ENCODE measurements at places on chromosomes 2 and 18.

- no peak for DNase-seq
Measured at GRCh38 chr2:223723954-223724411, 113.4 kb downstream of the AP1S3 start.

DNA sequence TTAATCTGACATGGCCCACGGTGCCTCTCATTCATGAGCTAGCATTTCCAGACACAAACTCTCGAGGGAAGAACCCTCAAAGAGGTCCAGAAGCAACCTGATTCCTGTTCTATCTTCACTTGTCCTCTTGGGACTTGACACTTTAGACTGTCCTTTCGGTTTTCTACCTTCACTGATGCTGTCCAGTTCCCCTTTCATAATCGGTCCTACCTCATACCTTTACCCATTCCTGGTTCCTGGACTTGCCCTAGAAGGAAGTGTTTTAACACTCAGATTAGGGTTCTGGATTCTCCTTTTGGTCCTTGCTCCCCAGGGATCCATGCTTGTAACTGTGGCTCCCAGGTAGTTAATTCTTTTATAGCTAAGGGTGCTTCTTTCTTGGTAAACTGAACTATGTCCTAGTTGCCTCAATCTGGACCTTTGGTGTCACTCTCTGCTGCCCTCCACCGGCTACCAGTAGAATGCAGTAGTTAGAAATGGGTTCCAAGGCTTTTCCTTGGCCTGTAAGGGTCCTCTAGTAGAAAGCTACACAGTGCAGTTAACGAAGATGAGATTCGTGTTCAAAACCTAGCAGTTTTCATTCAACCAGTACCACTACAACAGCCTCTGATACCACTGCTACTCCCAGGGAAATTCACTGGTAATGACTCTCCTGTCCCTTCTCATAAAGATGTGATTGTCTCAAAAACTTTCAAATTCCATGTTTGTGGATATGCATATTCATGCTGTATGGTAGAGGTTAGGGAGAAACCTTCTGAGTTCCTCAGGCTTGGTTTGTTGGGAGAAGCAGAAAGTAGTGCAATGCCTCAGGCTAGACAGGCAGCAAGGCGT is 178.1 kb upstream of the CYP26B1 start:
- DNase-seq = no peak

- DNase-seq = no peak
Measured at GRCh38 chr2:118403658-118404451, 315.6 kb downstream of the INSIG2 start.

DNA sequence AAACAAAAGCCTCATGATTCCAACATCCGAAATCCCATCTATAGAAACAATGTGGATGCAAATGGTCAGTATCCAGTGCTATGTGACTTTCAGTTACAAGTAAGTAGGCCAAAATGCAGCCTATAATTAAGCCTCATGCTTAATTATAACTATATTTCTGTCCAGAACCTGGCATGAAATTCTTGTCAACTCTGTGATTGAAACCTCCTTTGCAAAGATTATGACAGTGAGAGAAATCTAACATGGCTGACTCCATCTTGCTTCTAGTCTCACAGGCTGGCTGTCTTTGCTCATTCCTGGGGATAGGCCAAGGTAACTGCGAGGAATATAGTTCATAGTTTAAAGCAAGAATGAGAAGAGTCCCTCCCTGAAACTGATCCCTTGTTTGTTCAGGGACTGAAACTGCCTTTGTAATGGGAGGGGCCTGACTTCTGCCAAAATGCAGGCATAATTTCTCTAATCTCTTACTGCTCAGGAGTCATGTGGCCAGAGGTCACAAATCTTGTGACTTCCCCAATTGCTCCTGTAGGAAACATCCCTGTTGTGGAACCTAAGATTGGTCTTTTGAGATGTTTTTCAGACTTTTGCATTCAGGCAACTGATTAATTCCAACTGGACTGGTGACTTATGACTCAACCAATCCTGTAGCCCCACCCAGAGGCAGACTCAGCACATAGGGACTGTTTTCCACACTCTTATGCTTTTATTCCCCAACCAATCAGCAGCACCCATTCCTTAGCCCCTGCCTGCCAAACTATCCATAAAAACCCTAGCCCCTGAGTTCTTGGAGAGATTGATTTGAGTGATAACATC is 84.5 kb upstream of the TLK1 start:
- no peak for DNase-seq

DNA sequence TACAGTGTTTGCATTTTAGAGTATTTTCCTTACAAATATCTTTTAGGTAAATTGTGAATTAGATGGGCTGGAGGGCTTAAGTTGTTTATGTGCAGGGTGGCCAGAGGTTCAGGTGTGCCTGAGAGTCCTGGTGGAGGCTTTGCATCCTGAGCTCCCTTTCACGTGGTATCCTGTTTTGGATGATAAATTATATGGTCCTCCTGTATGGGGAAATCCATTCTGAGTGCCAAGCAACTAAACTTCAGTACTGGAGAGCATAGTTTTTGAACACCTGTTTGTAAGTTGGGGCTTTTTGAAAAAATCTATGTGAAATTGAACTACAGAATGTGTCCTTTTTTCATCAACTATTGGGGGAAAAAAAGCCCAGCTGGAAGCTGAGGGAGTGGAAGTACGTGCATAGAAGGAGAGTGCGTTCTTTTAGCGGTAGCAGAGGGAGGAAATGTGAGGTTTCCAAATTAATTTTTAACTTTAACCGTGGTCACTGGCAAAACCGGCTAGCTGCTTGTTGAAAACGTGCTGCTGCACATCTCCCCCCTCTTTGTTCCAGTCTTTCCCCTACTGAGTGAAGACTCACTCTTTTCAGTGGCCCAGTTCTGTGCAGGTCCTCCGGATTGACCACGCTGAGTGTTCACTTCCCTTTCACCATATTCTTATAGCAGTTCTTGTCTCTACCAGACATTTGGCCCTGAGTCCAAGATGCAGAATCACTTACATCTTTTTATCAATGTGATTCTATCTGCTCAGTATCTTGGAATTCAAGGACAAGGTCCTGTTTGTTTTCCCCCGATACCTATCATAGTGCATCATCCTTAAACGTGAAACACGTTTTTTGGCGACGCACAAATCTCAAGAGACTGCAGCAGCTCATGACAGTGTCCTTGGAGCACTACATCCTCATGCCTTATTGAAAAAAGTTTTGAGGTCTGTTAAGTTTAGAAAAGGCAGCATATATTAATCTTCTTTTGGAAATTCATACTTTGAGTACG is 15.3 kb downstream of the CNOT11 start:
- no peak for DNase-seq

DNA sequence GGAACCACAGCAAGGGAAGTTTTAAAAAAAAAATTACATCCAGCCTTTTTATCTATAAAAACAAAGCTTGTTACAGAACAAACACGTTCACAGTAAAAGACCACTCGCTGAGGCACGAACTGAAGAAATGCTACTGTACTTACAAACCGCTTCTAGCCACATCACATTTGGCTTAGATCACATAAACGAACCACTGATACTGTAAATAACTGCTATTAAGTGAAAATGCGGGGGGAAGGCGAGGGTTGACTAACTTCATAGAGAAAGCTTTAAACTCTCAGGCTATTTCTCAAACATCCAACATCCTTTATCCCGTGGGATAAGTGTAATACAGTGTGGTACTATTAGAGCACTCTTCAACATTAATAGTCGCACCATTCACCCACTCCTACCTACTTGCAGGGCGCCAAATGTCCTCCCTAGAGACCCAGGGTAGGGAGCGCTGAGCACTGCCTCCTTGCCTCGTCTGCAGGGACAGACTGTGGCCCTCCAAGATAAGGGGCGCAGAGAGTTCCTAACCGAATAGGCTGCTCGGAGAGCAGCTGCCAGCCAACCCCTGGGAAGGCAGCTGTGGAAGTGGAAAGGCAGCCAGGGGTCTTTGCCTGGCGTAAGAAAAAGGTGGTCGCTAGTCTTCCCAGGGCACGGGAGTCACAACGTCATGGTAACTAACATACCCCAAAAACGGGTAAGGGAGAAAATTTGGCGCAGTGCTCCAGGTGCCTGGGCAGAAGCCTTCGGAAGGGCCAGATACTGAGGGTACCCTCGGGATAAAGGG is 854 bp downstream of the GPR155 start:
- DNase-seq = no peak

- DNase-seq = no peak
Measured at GRCh38 chr2:177422271-177422670, 29.7 kb downstream of the AGPS start.

DNA sequence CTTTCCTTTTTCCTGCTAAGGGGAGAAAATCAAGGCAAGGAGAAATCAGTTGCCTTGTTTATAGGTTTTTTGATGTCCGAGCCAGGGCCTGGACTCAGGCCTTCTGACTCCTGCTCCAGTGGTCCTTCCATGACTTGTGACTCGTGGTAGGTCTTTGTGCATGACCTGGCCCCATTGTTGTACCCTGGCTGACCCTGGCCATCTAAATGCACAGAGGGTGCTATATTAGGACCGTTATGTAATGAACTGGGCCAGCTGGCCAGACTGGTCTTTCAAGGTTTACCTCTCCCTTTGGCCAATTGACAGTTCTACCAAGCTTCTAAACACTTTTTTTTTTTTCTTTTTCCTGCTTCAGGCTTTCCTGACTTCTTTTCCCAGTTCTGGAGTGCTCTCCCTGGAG is 81.1 kb downstream of the SETBP1 start:
- no peak for DNase-seq

DNA sequence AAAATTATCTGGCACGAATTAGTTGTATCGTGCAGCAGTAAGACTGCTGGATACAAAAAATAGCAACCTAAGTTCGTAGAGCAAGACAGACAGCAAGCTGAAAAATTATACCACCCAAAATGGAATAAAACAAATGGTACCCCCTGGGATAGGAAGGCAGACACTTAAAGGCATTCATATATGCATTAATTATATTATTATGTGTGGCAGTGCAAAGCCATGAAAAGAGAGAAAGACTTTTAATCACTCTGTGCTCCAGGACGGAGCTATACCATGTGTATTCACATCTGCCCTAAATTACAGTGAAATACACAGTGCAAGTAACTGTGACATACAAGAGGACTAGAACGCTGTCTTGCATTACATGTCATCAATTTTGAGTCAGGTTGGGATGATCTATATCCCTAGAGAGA is 235.9 kb downstream of the GULP1 start:
- DNase-seq = no peak

- DNase-seq = no peak
Measured at GRCh38 chr2:24919506-24920097, 435 bp downstream of the ADCY3 start.

GRCh38 chr2:165406173-165406572 is 63.3 kb upstream of the CSRNP3 start:
- no peak for DNase-seq

DNA sequence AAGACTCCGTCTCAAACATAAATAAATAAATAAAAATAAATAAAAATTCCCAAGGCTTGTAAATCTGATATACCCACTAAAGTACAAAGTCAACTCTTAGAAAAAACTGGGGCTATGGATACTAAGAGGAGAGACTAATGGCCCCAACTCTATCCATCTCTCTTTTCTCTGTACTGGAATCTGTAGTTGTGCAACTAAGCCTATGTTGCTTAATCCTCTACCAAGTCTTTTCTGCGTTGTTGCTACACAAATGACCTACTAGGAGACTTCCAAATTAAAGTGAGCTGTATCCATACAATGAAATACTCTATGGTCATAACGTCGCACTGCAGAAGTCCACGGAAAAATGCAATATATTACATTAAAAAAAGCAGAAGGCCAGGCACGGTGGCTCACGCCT is 8.1 kb downstream of the MRPS5 start:
- no peak for DNase-seq

GRCh38 chr2:73823916-73824523 is 4.7 kb upstream of the STAMBP start:
- peak; percentile 29 for DNase-seq

DNA sequence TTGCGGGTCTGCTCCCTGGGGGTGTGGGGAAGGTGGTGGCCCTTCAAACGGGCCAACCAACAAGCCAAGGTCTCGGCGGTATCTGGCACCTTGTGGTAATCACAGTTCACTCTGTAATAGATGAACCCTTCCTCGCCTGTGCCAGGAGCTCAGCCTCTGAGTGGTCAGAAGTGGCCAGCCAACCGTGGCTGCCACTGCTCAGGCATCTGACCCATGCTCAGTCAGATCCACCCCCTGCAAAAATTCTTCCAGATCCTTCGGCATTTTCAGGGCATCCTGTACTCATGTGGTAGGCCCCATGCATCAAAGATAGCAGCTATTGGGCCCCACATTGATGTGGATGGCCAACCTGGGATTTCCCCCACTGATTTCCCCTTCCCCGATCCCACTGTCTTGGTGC is 39.6 kb upstream of the SERPINE2 start:
- DNase-seq = no peak

DNA sequence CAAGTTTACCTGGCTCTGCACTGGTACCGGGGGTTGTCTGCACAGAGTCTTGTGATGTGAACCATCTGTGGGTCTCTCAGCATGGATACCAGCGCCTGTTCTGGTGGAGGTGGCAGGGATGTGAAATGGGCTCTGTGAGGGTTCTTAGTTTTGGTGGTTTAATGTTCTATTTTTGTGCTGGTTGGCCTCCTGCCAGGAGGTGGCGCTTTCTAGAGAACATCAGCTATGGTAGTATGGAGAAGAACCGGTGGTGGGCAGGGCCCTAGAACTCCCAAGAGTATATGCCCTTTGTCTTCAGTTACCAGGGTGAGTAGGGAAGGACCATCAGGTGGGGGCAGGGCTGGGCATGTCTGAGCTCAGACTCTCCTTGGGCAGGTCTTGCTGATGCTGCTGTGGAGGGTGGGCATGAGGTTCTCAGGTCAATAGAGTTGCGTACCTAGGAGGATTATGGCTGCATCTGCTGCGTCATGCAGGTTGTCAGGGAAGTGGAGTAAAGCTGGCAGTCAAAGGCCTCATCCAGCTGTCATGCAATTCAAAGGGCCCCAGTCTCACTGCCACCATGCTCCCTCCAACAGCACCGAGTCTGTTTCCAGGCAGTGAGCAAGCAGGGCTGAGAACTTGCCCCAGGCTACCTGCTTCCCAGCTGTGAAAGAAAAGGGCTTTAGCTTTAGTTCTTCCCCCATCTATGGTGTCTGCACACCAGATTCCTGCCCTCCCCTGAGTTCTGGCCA is 278.0 kb downstream of the METTL4 start:
- no peak for DNase-seq

DNA sequence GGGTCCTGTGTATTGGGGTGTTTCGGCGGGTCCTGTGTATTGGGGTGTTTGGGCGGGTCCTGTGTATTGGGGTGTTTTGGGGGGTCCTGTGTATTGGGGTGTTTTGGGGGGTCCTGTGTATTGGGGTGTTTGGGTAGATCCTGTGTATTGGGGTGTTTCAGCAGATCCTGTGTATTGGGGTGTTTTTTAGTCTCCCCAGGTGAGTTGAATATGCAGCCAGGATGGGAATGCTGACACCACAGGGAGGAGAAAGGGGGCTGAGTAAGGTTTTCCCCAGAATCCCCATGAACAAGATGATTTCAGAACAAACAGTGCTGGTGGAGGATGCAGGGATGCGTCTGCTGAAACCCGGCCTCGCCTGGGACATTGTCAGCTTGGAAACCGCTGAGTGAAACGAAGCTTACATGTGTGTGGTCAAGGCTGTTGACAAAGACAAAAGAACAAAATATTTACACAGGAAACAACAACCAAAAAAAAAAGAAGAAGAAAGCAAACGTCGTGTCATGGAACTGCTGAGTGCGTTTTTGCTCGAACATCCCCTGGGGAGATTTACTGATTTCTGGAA is 88.5 kb upstream of the ODC1 start:
- no peak for DNase-seq
